SK-N-SH (cell line): ENCODE measurements at places on chromosomes 7 and 10.

DNA sequence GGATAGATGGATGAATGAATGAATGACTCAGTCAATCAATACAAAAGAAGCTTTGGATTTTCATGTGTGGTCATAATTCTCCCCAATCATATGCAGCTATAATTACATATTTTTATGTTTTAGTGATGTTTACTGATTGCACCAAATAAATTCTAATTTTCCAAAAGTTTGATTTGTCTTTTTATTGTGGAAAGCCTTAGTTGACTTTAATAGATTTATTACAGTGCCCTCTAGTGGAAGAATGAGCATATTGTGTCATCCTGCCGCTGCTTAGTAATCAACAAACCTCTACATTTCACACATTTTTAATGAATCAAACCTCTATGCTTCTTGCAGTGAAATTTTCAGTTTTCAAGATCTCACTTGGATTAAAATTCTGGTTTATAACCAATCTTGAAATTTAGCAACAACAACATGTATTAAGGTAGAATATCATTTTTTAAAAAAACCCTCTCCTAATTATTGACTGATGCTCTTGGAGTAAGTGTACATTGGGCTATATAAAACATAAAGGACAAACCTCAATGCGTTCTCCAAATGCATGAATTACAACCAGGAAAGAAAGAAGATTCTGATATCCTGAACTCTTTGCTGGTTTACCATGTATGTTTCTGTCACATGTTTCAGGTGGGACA lies 55.6 kb upstream of the PNLIP start:
- peak; percentile 47 for DNase-seq

DNA sequence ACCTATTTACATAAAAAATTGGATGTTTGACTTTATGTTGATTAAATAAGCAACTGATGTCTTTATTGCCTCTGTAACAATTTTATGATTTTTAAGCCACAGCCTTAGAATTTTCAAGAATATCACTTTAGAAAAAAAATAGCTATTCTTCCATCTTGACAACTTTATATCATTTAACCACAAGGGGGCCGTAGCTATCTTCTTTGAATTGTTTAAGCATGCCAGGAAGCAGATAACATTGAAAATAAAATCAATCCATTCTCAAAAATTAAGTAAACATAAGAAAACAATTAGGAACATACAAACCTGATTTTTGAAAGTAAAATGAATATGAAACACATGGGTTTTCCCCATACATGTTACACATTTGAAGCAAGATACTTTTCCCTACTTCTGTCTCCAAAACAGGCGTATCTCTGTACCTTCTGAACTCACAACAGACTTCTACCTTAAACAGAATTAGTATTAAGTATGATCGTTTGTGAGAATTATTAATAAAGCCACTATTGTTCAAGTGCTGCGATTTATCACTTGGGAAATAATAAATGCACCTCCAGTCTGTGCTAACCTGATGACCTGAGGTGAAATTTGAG lies 209.0 kb downstream of the CACNA2D1 start:
- DNase-seq = peak; percentile 22

DNA sequence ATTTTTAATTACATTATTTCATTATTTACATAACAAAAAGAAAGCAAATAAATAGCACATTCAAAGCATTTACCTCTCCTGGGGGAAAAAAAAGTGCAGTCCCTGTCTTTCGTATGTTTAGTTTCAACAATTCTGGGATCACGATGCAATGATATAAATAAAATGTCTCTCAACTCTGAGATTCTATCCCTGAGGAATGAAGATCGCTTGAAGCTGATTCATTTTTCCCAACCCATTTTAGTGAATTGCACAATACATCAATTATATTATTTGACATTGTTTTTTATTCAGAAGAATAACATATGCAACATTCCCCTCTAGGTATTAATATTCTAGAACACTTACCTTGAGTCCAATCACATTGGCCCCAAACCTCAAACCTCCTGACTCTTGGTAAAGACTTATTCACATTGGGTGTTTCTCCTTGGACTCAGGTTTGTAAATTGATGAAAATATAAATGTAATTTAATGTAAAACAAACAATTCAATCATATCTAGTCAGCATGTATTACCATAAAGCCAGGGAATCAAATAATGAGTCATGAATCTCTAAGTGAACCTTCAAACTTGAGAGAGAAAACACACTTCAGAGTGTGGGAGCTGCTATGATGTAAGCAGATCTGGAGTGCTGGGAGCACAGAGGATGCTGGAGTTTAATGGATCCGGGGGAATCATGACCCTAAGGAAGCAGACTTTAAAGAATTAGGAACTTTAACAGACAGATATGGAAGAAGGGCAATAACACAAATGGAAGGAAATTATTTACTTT lies 5.3 kb upstream of the SCIN start:
- DNase-seq = no peak

- no peak for DNase-seq
Observed at GRCh38 chr10:62075414-62075813, 173.9 kb downstream of the ARID5B start.

DNA sequence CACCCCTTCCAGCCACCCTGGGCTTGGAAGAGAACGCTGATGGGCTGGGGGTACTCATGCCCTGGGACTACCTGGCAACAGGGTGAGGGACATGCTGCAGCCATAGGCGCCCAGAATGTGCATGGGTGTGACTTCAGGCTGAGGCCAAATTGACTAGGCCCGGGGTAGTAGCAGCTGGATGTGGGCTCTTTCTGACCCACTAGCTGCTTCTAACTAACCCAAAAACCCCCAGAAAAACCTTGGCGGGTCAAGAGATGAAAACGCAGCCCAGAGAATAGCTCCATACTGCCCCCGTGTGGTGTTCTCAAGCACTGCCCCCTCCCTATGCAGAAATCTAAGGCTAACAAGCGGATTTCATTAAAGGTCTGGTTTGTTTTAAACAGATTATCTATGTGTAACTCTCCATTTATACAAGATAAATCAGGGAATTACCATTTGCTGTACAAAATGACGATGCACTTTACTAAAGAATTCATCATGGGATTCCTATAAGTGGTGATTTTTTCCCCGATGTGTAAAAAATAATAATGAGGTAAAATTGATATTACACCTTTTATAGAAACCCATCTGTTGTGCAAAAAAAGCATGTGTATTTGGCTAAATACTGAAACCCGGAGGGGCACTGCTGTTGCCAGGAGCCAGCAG lies 4.2 kb downstream of the SMARCD3 start:
- DNase-seq = peak; percentile 93

DNA sequence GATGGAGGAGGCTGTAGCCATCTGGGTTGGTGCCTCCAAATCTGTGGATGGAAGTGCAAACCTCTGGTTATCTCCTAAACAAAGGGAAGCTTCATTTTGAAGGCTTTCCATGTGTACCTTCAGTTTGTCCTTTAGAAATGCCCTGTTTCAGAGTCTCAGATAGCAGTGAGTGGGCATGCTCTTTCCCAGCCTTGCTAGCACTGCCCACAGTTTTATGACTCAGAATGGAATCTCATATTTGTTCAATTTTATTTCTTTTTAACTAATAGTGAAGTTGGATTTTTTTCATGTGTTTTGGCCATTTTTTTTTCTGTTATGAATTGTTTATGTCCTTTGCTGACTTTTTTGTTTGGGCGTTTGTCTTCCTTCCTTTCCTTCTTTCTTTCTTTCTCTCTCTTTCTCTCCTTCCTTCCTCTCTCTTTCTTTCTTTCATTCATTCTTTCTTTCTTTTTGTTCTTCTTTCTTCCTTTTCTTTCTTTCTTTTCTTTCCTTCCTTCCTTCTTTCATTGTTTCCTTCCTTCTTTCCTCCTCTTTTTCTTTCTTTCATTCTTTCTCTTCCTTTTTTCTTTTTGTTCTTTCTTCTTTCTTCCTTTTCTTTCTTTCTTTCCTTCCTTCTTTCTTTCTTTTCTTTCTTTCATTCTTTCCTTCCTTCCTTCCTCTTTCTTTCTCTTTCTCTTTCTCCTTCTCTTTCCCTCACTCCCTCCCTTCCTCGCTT lies 25.6 kb downstream of the PRF1 start:
- no peak for DNase-seq

GRCh38 chr10:78353636-78354035 lies 320.0 kb downstream of the RPS24 start:
- no peak for DNase-seq

DNA sequence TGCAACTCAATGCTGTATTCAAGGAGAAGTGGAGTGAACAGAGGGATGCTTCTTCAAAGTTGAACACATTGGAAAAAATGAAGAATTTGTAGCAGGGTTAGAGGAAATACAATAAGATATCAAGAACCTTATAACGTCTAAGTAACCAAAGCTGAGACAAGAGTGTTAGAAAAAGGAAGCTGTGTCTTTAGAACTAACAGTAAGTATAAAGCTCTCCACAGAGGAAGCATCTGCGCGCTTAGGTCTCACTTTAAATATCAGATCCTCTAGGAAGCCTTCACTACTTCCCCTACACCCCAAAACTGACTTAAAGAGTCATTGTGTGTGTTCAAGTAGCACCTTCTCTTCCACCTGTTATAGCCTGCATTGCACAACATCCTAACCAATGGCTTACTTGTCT lies 43.0 kb downstream of the CH25H start:
- no peak for DNase-seq

GRCh38 chr7:47327698-47328391 lies 254.1 kb downstream of the TNS3 start:
- DNase-seq = peak; percentile 62

GRCh38 chr10:97612386-97612785 lies 20.9 kb downstream of the MORN4 start:
- peak; percentile 45 for DNase-seq

DNA sequence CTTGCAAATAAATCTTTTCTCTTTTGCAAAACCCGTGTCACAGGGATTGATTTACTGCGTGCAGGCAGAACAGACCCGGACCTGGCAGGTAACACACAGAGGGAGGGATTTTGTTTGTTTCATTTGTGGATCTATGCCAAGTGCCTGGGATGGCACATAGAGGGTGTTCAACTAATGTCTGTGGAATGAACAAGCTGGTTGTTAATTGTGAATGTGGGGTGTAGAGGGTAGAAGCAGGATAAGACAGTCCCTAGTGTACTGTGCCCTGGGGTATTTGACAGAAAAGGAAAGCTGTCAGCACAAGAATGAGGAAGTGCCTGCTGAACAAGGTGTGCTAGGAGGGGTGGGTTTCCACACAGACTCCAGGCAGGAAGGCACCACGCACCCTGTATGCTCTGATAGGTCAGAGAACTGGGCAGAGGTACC lies 331.8 kb downstream of the CALN1 start:
- no peak for DNase-seq

GRCh38 chr7:21367537-21367936 lies 60.3 kb upstream of the SP4 start:
- no peak for DNase-seq

GRCh38 chr7:24877790-24878311 lies 102.1 kb downstream of the OSBPL3 start:
- DNase-seq = no peak

DNA sequence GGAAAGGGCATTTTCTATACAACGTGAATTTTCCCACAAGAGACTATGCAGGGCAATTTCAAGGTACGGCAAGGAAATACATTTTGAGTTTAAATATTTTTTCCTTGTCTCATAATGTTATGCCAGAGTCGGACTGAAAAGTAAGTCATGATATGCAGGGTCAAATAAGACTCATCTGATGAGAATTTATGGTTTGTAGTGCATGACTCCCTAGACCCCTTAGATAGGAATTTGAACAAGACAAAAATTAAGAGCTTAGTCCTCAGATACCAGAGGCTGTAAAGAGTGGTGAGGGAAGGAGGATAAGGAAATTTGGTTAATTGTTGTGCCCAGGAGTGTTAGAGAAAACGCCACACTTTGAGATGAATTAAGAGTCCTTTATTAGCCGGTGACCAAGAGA lies 616.6 kb downstream of the XPNPEP1 start:
- DNase-seq = no peak

GRCh38 chr10:100786591-100786990 lies 41.2 kb downstream of the PAX2 start:
- no peak for DNase-seq

DNA sequence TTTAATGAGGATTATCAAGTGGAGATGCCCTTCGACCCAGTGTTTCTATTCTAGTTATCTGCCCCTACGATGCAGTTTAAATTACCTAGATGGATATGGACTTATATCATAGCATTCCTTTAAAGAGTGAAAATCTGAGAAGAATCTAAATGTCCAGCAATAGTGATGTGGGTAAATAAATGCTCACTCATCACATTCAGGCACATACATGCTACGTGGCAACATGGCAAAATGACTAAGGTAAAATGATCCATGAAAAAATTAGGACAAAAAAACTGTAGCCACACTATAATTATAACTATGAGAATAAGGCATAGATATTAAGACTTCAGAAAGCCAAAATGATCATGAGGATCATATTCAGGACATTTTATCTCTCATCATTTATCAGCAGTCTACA lies 82.4 kb upstream of the PDE1C start:
- DNase-seq = no peak

- DNase-seq = no peak
Observed at GRCh38 chr10:69367469-69367868, 49.2 kb downstream of the TACR2 start.

DNA sequence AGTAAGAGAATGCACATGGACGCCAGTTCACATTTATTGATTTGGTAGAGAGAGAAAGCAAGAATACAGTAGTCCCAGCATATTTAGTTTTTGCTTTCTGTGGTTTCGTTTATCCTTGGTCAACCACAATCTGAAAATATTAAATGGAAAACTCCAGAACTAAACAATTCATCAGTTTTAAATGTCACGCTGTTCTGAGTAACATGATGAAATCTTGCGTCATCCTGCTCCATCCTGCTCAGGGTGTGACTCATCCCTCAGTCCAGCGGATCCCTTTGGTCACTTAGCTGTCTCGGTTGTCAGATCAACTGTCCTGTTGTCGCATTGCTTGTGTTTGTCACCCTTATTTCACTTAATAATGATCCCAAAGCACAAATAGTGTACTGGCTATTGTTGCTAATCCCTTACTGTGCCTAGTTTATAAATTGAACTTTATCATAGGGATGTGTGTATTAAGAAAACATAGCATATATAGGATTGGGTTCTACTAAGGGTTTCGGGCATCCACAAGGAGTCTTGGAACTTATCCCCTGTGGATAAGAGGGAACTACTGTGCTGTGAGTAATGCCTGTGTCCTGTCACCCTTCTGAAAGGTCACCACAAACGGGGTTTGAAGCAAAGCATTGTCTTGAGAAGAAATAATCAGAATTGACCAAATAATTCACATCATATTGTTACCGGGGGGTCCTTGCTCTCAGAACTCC lies 73.6 kb downstream of the OTUD1 start:
- no peak for DNase-seq

DNA sequence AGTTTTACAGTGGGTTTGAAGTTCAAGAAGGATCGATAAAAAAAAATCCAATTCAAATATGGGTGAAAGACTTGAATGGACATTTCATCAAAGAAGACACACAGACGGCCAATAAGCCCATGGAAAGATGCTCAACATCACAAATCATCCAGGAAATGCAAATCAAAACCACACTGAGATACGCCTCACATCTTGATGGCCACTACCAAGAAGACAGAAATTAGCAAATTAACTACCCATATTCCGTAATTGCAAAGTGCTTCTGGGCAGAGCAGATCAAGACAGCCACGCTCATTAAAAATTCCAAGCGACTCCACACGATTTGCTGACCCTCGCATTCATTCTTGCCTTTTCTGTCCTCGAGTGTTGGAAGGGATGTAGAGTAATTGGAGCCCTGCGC lies 34.1 kb upstream of the PPP2R2D start:
- no peak for DNase-seq

- no peak for DNase-seq
Observed at GRCh38 chr7:43537765-43538403, 45.0 kb upstream of the STK17A start.

GRCh38 chr7:17293481-17293880 lies 5.0 kb upstream of the AHR start:
- no peak for DNase-seq

GRCh38 chr10:98208925-98209324 lies 59.1 kb downstream of the LOXL4 start:
- no peak for DNase-seq
